ENCODE measurements at places on chromosomes 3 and 15.

DNA sequence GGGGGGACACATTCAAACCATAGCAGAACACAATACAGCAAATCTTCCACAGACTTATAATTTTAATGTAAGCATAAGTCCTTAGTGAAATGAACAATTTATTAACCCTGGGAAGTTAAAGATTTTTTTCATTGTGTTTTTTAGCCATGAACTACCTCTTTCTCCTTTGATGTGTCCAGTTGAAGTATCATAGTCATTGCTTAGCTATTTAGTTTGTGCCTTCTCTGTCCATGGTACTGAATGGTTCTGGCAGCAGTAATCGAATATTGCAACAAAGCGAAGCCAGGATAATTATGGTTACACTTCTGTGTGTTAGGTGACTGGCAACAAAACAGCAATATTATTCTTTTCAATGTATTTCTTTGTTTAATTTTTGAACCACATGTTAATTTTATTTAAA is 403.0 kb upstream of the ONECUT1 start:
- DNase-seq, result no peak

- no peak for DNase-seq
Measured at GRCh38 chr15:41637086-41637485, 23.1 kb upstream of the MGA start.

GRCh38 chr3:97515076-97515475 is 249.5 kb upstream of the ARL6 start:
- no peak for DNase-seq

- DNase-seq, result no peak
Measured at GRCh38 chr3:12902181-12902999, 61.0 kb upstream of the RPL32 start.

GRCh38 chr3:114079761-114080160 is 23.2 kb downstream of the QTRT2 start:
- no peak for DNase-seq

DNA sequence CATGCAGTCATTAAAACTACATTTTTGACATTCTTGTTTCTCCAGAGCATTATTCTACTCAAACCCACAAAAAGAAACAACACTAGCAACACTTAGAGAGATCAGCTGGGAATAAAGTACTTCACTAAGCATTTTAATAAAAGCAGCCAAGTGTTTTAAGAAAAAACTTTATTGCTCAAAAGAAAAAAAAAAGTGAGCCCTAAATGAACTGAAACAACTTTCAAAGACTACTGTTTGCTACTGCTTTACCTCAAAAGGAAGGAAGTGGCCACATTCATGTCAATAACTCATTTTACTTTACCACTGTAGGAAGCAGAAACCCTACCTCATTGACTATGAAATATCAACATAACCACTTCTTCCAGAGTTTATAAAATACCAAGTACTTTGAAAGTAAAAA is 91.3 kb downstream of the UACA start:
- no peak for DNase-seq

- DNase-seq, result no peak
Measured at GRCh38 chr3:155673421-155673820, 71.5 kb downstream of the PLCH1 start.

DNA sequence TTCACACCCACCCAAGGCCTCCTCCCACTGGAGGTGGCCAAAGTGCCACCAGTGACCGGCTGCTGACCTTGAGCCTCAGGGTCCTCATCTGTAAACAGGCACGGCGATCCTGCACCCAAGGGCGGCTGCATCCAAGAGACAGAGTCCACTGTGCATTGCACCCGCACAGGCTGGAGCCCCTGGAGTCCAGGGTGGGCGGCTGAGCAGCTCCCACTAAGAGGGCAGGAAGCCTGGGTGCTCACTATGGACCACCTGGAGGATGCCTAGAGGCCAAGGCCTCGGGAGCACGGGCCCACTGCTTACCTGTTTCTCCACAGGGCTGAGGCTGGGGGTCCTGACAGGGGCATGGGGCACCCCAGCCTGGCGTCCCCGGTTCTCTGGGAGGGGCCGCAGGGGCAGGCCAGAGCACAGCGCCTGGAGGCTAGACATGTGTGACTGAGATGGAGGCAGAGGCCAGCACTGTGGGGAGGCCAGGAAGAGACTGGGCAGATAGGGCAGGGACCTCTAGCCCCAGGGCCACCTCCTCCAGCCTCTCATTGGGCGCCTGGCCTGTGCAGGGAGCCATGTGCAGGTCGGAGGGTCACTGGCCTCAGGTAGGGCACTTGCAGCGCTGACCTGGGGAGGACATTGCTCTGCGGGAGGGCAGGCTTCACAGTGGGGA is at the start of gene UROC1:
TSS of gene UROC1 (minus strand) at position 483 of the 661 bp plus-strand sequence. CDS start at position 429, 54 bp downstream.
- DNase-seq, result no peak

DNA sequence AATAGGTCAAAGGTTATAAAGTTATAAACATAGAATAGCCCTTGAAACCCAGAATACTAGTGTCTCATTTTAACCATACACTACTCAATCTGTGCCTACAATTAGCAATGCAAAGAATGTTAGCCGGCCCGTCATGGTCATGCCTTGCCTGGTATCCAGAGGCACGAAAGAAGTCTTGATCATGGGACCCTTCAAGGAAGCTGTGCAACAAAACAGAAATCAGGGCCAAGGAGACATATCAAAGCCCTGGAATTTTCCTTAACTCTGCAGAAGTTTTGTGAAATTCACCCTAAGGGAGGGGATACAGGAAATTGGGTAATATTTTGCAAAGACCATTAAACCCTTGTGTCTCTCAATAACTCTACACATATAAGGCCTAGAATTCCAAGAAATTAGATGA is 482.4 kb downstream of the ROBO1 start:
- DNase-seq, result no peak

DNA sequence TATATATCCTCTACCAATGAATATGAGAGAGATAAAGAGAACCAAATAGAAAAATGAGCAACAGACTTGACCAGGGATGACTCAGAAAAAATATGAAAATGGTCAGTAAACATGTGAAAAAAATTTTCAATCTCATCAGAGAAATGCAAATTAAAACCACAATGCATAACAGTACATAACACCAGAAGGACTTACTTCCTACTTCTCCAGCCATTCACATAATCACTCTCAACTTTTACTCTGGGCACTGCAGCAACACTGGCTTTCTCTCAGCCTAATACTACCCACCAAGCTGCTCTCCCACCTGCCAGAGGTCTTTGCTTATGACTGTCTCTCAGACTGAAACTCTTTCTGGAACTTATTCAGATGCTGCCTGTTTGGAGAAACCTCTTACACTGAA is 49.4 kb downstream of the DPH6 start:
- no peak for DNase-seq

- no peak for DNase-seq
Measured at GRCh38 chr3:161291191-161291901, 70.2 kb downstream of the NMD3 start.

Measured in NK-92 treated with Interleukin-12 subunit alpha and Interleukin-12 subunit beta, amount 100 ng/mL, for 24 hours (cell line).